ENCODE measurements at places on chromosomes 4 and X. TPM values are rescaled to one million over a fixed set of nuclear protein-coding genes. Genes with fewer than 3 reads are reported as not detected.
A peak's percentile ranks its signal among the peaks of the same experiment; 100 is the strongest.

DNA sequence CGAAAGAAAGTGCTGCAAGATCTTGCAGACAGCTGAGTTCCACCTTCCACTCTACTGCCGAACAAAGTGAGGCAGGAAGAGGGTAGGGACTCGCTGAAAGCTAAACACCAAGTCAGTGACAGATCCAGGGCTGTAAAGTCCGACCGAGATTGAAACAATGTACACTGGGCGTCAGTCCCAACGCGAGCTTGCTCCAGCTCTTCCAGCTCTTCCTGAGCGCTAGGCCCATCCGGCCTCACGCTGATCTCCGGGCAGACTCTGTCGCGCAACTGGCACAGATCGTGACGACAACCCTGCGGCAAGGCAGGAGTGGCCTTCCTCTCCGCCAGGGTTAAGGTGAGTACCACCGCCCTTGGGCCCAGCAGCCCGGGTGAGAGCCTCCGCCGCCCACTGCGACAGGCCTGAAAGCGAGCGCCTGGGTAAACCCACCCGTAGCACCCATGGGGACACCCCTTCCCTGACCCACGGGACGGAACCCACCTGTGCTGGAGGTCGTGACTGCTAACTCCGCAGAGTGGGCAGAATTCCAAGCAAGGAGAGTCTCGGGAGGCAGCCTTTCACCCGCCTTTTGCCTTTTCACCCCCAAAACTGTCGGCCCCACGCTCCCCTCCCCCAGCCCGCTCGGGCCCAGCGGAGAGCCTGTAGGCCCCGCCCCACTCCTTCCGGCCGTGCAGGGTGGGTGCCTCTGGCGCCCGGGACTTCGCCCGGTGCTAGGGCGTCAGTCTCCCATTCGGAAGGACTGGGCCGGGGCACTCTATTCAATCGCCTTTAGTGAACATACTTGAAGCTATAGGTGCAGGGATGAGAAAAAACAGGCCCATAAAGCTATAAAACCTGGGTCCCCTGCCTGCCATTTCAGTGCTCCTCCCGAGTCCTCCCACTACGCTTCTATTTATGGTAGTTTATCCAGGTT is at the start of gene TMLHE:
Gene TMLHE, minus strand, starts transcription at position 641 of the 913 bp plus-strand sequence. CDS start 67,676 bp downstream, outside the sequence.
- H3K4me3 ChIP-seq = peak within 1 kb of the TSS; percentile 93
- H3K4me1 ChIP-seq = no peaks in the 10 kb centered on the region
- no peaks in the 10 kb centered on the region for H3K27me3 ChIP-seq

The RGN gene
- 1.4 TPM for total RNA-seq

GRCh38 chr4:5893591-5893990 is 705 bp upstream of the CRMP1 start:
- H3K27me3 ChIP-seq = peaks cover 42% of the 10 kb centered on the region
- H3K36me3 ChIP-seq = no peaks in the 10 kb centered on the region
- H3K4me3 ChIP-seq = no peak overlapping the region

- no peaks in the 10 kb centered on the region for H3K36me3 ChIP-seq
- no peak for DNase-seq
- no peaks in the 10 kb centered on the region for H3K27me3 ChIP-seq
Measured at GRCh38 chr4:96606451-96606850, 766.6 kb downstream of the PDHA2 start.

GRCh38 chrX:25108481-25108880 is 92.7 kb upstream of the ARX start:
- H3K4me1 ChIP-seq = no peaks in the 10 kb centered on the region
- no peak overlapping the region for H3K4me3 ChIP-seq
- no peaks in the 10 kb centered on the region for H3K36me3 ChIP-seq
- DNase-seq = no peak

The CRMP1 gene
- not detected for total RNA-seq

The TKTL2 gene
- total RNA-seq = not detected

DNA sequence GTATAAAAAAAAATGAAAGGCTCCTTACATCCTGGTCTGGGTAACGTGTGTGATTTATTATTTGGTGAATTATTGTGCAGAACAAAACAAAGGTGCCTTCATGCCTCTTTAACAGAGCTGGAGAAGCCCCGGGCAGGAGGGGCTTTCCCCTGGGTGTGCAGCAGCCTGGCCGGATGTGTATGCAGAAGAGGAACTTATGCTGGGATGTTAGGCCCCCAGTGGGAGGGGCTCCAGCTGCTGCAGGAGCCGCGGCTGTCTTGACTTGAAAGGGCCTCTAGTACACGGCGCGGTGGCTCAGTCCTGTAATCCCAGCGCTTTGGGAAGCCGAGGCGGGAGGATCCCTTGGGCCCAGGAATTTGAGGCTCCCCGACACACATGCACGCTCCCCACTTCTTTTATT is 16.0 kb downstream of the CCNQ start:
- no peak overlapping the region for H3K4me3 ChIP-seq
- no peaks in the 10 kb centered on the region for H3K36me3 ChIP-seq
- no peaks in the 10 kb centered on the region for H3K4me1 ChIP-seq
- no peaks in the 10 kb centered on the region for H3K27me3 ChIP-seq
- no peak overlapping the region for H3K27ac ChIP-seq
- DNase-seq = peak; percentile 25

DNA sequence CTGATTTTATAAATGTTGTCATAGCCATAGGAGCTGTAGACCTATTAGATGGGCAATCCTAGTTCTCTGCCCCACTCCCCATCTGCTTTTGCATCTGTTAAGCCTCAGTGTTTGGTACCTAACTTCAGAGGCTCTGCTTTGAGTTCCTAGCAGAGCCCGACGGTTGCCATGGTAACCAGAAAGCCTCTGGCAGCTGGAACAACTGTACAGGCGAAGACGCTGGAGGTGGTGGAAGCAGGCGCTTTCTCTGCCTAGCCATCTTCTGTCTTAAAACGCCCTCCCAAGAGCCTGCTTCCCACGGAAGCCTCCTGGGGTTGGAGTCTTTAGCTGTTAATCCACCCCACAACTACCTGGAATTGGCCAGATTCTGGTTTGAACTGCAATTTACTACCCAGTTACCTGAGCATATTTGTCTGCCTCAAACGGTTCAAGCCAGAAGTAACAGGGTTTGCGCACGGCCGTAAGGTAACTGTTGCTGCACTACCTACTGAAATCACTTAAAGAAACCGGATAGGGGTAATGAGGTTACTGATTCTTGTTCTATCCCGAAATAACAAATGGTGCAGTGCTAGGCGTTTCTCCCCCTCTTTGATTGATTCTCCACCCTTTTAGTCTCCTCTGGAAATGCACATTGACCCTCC is 1.0 kb upstream of the GABRG1 start:
- no peaks in the 10 kb centered on the region for H3K4me1 ChIP-seq
- DNase-seq = no peak
- no peak overlapping the region for H3K27ac ChIP-seq
- H3K27me3 ChIP-seq = no peaks in the 10 kb centered on the region

The P2RY4 gene
- not detected for total RNA-seq

The FRG2 gene
- not detected for total RNA-seq

- no peaks in the 10 kb centered on the region for H3K27me3 ChIP-seq
- no peaks in the 10 kb centered on the region for H3K4me1 ChIP-seq
- no peaks in the 10 kb centered on the region for H3K36me3 ChIP-seq
- H3K4me3 ChIP-seq = no peak overlapping the region
- DNase-seq = no peak
- H3K27ac ChIP-seq = no peak overlapping the region
Measured at GRCh38 chr4:143163614-143164013, 21.1 kb upstream of the USP38 start.

DNA sequence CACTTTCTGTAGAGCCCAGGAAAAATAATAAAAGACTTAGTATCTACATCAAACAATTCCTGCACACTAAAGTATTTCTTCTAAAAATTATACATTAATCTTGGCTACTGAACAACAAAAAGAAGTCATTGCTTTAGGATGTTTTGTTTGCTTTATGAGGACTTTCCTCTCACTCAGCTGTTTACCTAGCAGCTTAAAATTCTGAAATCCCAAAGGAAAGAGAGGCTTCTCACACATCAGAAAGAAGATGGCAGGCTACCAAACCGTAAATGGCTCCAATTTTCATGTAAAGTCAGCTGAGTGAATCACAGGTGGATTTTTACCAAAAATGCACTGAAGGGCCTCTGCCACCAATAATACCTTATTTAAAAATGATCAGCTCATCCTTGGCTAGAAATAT is 9.0 kb upstream of the TRPC3 start:
- H3K27ac ChIP-seq = no peak overlapping the region
- DNase-seq = no peak
- H3K27me3 ChIP-seq = peaks cover 2% of the 10 kb centered on the region
- H3K4me1 ChIP-seq = no peaks in the 10 kb centered on the region
- no peaks in the 10 kb centered on the region for H3K36me3 ChIP-seq

The NWD2 gene
- total RNA-seq = not detected

GRCh38 chr4:5447755-5448154 is 260.6 kb downstream of the EVC2 start:
- DNase-seq = no peak
- no peak overlapping the region for H3K27ac ChIP-seq
- no peaks in the 10 kb centered on the region for H3K4me1 ChIP-seq
- no peaks in the 10 kb centered on the region for H3K36me3 ChIP-seq

DNA sequence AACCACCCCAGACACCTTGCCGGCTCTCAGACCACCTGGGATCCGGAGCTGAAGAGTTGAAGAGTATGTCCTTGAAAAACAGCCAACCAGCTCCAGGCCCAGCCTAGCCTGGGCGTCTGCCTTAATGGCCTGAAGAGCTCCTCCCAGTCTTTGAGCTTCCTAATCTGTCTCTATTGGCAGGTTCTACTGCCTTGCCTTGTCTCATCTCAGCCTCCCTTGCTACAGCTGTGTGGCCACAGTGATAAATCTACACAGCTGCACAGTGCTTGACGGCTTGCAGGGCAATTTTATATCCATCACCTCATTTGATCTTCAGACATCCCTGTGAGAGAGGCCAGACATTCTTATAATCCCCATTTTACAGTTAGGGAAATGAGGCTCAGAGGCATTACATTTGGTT is 19.9 kb downstream of the AWAT2 start:
- H3K4me1 ChIP-seq = peaks cover 39% of the 10 kb centered on the region
- DNase-seq = no peak
- H3K27ac ChIP-seq = no peak overlapping the region
- H3K4me3 ChIP-seq = no peak overlapping the region
- H3K36me3 ChIP-seq = no peaks in the 10 kb centered on the region

GRCh38 chrX:80174925-80175574 is 160.5 kb downstream of the TBX22 start:
- no peak for DNase-seq
- H3K36me3 ChIP-seq = no peaks in the 10 kb centered on the region
- no peaks in the 10 kb centered on the region for H3K4me1 ChIP-seq
- H3K27ac ChIP-seq = no peak overlapping the region

DNA sequence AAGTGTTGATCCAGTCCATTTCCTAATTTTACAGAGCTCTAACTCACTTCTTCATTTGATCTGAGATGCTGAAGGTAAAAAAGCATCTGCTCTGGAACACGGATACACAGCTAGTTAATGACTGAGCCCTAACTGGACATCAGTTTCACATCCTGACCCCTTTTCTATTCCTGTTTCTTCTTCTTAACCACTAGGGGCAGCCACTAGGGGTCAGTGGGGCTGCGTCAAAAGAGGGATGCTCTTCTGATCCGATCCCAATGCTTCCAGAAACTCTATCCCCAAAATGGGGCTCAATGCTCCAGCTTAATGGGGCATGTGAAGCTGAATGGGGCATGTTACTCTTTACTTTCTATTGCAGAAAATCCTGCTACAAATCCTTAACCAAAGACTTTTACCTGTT is 33.4 kb upstream of the PHKA2 start:
- no peak overlapping the region for H3K4me3 ChIP-seq
- no peaks in the 10 kb centered on the region for H3K4me1 ChIP-seq
- H3K27ac ChIP-seq = no peak overlapping the region
- H3K27me3 ChIP-seq = no peaks in the 10 kb centered on the region
- no peak for DNase-seq

The FGF13 gene
- total RNA-seq = 0.23 TPM

- no peaks in the 10 kb centered on the region for H3K27me3 ChIP-seq
- H3K27ac ChIP-seq = no peak overlapping the region
Measured at GRCh38 chr4:102524691-102525090, 23.5 kb downstream of the NFKB1 start.

DNA sequence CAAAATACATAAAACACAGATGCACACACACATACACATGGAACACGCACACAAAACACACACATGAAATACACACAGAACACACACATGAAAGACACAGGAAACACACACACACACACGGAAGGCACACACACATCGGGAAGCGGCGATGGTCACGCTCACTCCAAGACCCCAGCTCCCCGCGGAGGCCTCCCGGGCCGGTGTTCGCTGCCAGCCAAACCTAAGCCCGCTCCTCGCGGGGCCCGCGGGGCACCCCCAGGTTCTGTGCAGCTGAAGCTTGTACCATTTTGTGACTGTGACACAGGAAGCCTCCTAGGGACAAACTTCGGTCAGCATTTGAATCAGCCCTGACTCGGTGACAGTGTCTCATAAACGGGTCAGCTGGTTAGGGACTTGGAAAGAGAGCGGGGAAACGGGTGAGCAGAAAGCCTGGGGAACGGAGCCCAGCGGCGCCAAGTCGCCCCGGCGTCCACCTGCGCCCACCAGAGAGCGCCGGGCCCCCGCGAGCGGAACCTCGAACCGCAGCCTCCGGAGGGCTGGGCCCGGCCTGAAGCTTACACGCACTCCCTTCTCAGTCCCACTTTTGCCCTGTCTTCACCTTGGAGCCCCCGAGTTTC is 32.1 kb downstream of the F11 start:
- no peak overlapping the region for H3K4me3 ChIP-seq
- no peak for DNase-seq
- H3K4me1 ChIP-seq = no peaks in the 10 kb centered on the region

DNA sequence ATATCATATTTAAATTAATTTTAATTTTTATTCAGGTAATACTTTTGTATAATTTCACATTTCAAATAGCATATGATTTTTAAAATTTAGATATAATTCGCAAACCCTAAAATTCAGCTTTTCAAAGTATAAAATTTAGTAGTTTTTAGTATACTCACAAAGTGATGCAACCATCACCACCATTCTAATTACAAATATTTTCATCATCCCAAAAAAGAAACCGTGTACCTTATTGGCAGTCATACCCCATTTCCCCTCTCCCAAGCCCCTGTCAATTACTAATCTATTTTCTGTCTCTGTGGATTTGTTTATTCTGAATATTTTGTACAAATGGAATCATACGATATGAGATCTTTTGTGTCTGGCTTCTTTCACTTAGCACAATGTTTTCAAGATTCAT is 37.0 kb upstream of the KIT start:
- DNase-seq = no peak
- no peak overlapping the region for H3K27ac ChIP-seq
- H3K4me3 ChIP-seq = no peak overlapping the region
- peaks cover under 1% of the 10 kb centered on the region for H3K27me3 ChIP-seq
- H3K36me3 ChIP-seq = no peaks in the 10 kb centered on the region
- no peaks in the 10 kb centered on the region for H3K4me1 ChIP-seq

GRCh38 chr4:89752932-89753598 is 83.9 kb downstream of the SNCA start:
- peak overlapping the region; percentile 54 for H3K4me3 ChIP-seq
- no peaks in the 10 kb centered on the region for H3K27me3 ChIP-seq
- peak; percentile 91 for DNase-seq
- no peaks in the 10 kb centered on the region for H3K36me3 ChIP-seq
- H3K4me1 ChIP-seq = peaks cover 27% of the 10 kb centered on the region

The SLC16A2 gene
- 3.3 TPM for total RNA-seq

GRCh38 chr4:131509521-131509920 is 1639.6 kb upstream of the PCDH10 start:
- H3K4me3 ChIP-seq = no peak overlapping the region
- no peaks in the 10 kb centered on the region for H3K36me3 ChIP-seq
- DNase-seq = no peak
- no peaks in the 10 kb centered on the region for H3K27me3 ChIP-seq

Data from endothelial cell of umbilical vein (primary cell).